ENCODE measurements at places on chromosomes 6 and 20.

GRCh38 chr6:14701946-14702345 lies 543.9 kb upstream of the JARID2 start:
- no peak overlapping the region for H3K27ac ChIP-seq
- no peaks in the 10 kb centered on the region for H3K36me3 ChIP-seq
- no peak overlapping the region for H3K4me3 ChIP-seq
- peaks cover 6% of the 10 kb centered on the region for H3K4me1 ChIP-seq

DNA sequence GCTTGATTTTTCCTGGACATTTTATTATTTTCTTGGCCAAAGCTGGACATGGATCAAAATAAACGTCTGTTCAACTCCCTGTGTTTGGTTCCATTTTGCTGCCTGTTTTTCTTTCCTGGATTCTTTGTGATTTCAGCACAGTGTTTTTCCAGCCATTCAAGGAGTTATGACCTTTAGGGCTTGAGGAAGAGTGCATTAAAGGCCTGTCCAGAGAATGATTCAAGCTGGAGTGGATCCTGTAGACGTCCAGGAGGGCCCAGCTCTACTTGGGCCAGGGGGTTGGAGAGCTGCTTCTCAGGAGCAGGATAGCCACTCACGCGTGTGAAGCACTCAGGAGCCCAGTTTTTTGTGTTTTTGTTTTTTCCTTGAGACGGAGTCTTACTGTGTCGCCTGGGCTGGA lies 56.5 kb upstream of the IER3 start:
- no peak for DNase-seq
- no peaks in the 10 kb centered on the region for H3K36me3 ChIP-seq
- H3K4me3 ChIP-seq: no peak overlapping the region
- no peaks in the 10 kb centered on the region for H3K27me3 ChIP-seq
- H3K27ac ChIP-seq: no peak overlapping the region

DNA sequence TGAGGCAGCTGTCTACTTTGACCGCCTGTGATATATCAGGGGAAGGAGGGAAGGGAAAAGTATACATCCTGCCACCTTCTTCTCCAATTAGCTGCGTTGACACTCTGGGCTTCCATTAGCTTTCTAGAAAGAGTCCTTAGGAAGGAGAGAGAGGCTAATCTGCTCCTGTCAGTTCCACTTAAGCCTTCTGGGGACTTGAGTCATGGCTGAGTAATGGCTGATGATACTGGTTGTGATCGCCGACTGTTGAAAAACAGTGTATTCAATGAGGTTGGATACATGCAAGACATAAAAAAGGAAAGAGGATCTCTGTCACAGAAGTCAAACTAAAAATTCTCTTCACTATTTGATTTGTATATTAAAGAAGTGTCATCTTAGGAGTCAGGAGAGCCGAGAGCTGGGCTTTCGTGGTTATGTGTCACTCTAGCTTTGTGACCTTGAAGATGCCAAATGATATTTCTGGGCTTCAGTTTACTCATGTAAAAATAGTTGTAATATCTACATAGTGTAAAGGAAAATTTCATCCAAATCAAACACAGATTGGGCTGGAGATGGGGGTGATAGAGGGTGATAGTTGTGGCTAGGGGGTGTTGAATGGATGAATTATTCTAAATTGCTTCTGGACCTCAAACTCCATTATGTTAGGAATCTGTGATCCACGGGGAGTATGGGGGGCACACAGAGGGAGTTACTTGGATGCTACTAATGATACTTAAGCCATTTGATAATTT lies 189.0 kb downstream of the UST start:
- no peaks in the 10 kb centered on the region for H3K36me3 ChIP-seq
- H3K27me3 ChIP-seq: no peaks in the 10 kb centered on the region
- DNase-seq: no peak
- no peaks in the 10 kb centered on the region for H3K4me1 ChIP-seq

- H3K27ac ChIP-seq: peak overlapping the region; percentile 99
- peaks cover 33% of the 10 kb centered on the region for H3K4me1 ChIP-seq
- H3K4me3 ChIP-seq: peak overlapping the region; percentile 90
- H3K27me3 ChIP-seq: no peaks in the 10 kb centered on the region
- no peak for DNase-seq
These were observed 748 bp upstream of the ZNF292 start for GRCh38 chr6:87154641-87154992.

GRCh38 chr20:55538261-55538908 lies 466.9 kb downstream of the CBLN4 start:
- no peak overlapping the region for H3K4me3 ChIP-seq
- H3K27ac ChIP-seq: no peak overlapping the region
- H3K27me3 ChIP-seq: no peaks in the 10 kb centered on the region
- no peaks in the 10 kb centered on the region for H3K4me1 ChIP-seq

- peaks cover 11% of the 10 kb centered on the region for H3K4me1 ChIP-seq
- H3K27ac ChIP-seq: no peak overlapping the region
- no peaks in the 10 kb centered on the region for H3K27me3 ChIP-seq
- no peak for DNase-seq
These were observed 99.0 kb downstream of the FIG4 start for GRCh38 chr6:109790131-109790530.

DNA sequence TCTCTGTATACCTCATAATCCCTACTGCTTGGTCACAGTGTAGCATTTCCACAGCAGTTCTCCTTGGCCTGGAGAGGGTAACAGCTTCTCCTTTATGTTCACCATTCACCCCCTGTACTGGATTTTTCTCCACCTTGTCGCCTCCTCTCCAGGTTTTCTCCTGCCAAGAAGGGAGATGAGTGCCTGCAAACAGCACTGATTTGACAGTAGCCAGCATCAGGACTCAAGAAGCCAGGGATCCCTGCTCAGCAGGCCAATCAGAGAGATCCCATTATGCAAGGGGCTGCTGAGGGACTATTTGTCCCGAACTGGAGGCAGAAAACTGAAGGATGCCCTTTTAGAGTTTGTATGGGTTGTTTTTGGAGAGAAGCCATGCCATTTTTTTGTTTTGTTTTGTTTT lies 68.6 kb upstream of the RIPOR2 start:
- H3K27me3 ChIP-seq: no peaks in the 10 kb centered on the region
- no peak overlapping the region for H3K4me3 ChIP-seq
- no peaks in the 10 kb centered on the region for H3K4me1 ChIP-seq

GRCh38 chr20:47440857-47441773 lies 60.6 kb upstream of the NCOA3 start:
- no peak overlapping the region for H3K27ac ChIP-seq
- H3K27me3 ChIP-seq: no peaks in the 10 kb centered on the region
- no peaks in the 10 kb centered on the region for H3K36me3 ChIP-seq
- H3K4me3 ChIP-seq: no peak overlapping the region
- no peak for DNase-seq

- no peak overlapping the region for H3K27ac ChIP-seq
- H3K4me3 ChIP-seq: no peak overlapping the region
- no peaks in the 10 kb centered on the region for H3K36me3 ChIP-seq
- no peak for DNase-seq
- H3K27me3 ChIP-seq: peaks cover 26% of the 10 kb centered on the region
These were observed 10.9 kb downstream of the IL20RA start for GRCh38 chr6:137033828-137034227.

GRCh38 chr6:57097596-57097995 lies 7.6 kb downstream of the ZNF451 start:
- H3K4me3 ChIP-seq: no peak overlapping the region
- no peaks in the 10 kb centered on the region for H3K27me3 ChIP-seq
- peaks cover 12% of the 10 kb centered on the region for H3K4me1 ChIP-seq
- H3K27ac ChIP-seq: no peak overlapping the region
- H3K36me3 ChIP-seq: peaks cover 35% of the 10 kb centered on the region

- DNase-seq: no peak
- no peaks in the 10 kb centered on the region for H3K27me3 ChIP-seq
- peaks cover 5% of the 10 kb centered on the region for H3K4me1 ChIP-seq
- no peak overlapping the region for H3K4me3 ChIP-seq
- no peak overlapping the region for H3K27ac ChIP-seq
These were observed 144.0 kb upstream of the PHACTR3 start for GRCh38 chr20:59460352-59460751.

DNA sequence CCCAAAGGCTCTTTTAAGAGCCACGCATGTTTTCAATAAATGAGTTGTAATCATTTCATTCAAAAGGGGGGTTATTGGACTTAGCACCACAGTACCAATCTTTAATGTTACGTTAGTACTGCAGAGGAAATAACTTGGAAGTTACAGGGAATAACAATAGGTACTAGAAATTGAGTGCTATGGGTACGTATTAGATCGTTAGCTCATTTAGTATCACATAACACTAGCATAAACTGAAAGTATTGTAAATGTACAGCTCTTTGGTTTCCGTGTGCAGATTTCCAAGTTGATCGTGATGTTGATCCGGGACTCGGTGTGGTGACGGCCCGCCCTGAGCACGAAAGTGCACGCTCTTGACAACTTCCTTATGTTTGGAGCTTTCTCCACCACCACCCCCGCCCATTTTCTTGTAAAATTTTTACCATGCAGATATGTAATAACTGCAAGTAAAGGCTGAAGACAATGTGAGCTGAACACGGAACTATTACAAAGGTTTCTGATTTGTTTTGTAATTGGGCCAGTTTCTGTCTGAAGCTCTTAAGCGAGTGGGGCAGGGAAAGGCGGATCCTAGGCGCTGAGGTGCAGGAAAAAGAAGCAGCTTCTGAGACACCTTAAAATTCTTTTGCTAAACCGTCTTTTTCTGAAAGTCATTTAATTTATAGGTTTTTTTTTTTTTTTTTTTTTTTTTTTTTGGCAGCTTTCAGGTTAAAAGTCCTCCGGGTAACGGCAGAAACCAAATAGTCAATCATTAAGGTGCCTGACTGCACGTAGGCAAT lies 71.5 kb downstream of the HFE start:
- peaks cover 6% of the 10 kb centered on the region for H3K36me3 ChIP-seq
- H3K27me3 ChIP-seq: peaks cover 18% of the 10 kb centered on the region
- H3K4me3 ChIP-seq: peak overlapping the region; percentile 95
- peaks cover 35% of the 10 kb centered on the region for H3K4me1 ChIP-seq

GRCh38 chr6:141326426-141326825 lies 806.3 kb upstream of the GJE1 start:
- DNase-seq: no peak
- no peaks in the 10 kb centered on the region for H3K27me3 ChIP-seq
- H3K4me3 ChIP-seq: no peak overlapping the region
- no peaks in the 10 kb centered on the region for H3K4me1 ChIP-seq
- no peak overlapping the region for H3K27ac ChIP-seq

DNA sequence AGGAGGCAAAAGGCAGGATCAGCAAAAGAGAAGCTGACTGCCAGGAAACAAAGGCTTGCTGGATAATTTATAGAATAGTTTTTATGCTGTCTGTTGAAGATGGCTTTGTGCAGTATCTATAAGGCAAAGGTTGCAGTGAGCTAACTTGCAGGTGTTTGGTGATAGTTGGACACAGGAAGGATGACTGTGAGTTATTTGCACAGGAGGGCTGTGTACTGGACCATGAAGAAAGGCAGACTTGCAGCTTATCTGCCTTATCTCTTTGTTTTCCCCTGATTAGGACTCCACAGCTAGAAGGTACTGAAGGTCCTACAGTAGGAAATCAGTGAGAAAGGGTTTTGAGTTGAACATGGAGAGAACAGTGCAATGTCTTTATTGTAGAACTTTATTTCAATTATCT lies 2.1 kb downstream of the BTN1A1 start:
- peaks cover 65% of the 10 kb centered on the region for H3K27me3 ChIP-seq
- H3K27ac ChIP-seq: no peak overlapping the region
- H3K4me3 ChIP-seq: peak overlapping the region; percentile 15

DNA sequence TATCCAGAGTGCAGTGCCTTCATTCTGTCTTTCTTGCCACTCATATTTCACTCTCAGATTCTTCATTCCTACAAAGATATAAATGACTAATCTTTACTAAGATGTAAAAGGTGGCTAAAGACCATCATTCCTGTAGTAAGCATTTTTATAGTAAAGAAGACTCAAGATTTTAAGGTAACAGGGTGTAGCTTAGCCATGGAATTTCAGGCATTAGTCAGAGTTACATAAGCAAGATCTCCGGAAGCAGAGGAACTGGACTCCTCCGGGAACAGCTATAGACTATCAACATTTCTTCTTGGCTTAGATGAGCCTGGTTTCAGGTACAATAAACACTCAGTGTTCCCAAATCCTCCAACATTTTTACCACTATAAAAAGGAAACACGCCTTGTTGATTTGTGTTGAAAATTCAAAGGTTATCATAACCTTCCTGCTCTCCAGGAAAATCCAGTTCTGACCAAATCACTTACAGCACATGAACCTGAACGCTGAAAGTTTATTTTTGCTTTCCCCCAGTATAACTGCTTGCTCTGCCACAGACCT lies 23.7 kb downstream of the SERPINB1 start:
- H3K27me3 ChIP-seq: no peaks in the 10 kb centered on the region
- no peak overlapping the region for H3K4me3 ChIP-seq
- no peaks in the 10 kb centered on the region for H3K4me1 ChIP-seq
- peaks cover 14% of the 10 kb centered on the region for H3K36me3 ChIP-seq
- no peak for DNase-seq

GRCh38 chr20:35661908-35662307 lies 2.8 kb downstream of the CPNE1 start:
- no peaks in the 10 kb centered on the region for H3K36me3 ChIP-seq
- H3K4me1 ChIP-seq: peaks cover 63% of the 10 kb centered on the region
- H3K27me3 ChIP-seq: no peaks in the 10 kb centered on the region
- no peak for DNase-seq
- peak overlapping the region; percentile 99 for H3K4me3 ChIP-seq

DNA sequence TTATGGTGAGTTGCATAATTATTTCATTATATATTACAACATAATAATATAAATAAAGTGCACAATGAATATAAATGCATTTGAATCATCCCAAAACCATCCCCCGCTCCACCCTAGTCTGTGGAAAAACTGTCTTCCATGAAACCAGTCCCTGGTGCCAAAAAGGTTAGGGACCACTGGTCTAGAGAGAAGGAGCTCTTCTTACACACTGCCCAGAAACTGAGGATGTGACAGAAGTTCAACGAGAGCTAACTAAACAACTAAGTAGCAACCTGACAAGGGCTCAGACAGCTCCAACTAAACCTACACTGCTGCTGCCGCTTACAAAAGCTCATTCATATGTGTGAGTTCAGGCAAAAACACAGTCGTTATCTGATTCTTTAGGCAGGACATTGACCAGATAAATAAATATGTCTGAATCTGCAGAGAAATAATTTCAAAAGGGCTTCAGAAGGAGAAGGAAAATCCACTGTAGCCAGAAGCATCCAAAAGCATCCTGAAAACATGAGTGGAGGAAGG lies 125.9 kb downstream of the ATXN1 start:
- no peak overlapping the region for H3K4me3 ChIP-seq
- H3K36me3 ChIP-seq: no peaks in the 10 kb centered on the region
- H3K27ac ChIP-seq: no peak overlapping the region
- peaks cover 26% of the 10 kb centered on the region for H3K4me1 ChIP-seq
- DNase-seq: no peak
- no peaks in the 10 kb centered on the region for H3K27me3 ChIP-seq

DNA sequence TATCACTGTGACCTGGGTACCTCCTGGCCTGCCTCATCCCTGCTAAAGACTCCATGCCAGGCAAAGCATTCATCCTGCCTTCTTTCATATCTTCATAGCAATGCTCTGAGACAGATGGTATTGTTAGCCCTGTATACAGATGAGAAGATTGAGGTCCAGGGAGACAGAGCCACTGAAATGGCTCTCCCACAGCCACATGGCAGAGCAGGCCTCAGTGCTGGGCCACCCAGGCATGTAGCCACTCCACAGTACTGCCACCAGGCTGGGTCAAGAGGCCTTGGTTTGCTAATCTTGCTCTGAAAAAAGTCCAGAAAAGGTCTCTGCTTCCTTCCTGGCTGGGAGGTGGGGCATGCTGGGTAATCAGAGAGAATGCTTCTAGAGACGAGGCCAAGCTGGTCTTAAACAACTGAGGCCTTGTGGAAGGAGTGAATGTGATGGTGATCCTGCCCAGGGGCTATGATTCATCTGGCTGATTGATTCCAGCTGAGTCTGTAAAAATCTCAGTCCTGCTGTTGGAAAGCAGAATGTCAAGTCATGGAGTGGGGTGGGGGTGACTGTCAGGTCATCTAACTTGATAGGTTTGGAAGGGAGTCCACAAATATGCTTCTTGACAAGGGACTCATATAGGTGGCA lies 29.8 kb downstream of the HM13 start:
- peaks cover 7% of the 10 kb centered on the region for H3K36me3 ChIP-seq
- H3K4me3 ChIP-seq: no peak overlapping the region
- H3K4me1 ChIP-seq: peaks cover 42% of the 10 kb centered on the region
- H3K27me3 ChIP-seq: no peaks in the 10 kb centered on the region
- DNase-seq: no peak
